Stimulated activated naive CD4-positive, alpha-beta T cell (primary cell): ENCODE measurements at places on chromosomes 16 and 17.

DNA sequence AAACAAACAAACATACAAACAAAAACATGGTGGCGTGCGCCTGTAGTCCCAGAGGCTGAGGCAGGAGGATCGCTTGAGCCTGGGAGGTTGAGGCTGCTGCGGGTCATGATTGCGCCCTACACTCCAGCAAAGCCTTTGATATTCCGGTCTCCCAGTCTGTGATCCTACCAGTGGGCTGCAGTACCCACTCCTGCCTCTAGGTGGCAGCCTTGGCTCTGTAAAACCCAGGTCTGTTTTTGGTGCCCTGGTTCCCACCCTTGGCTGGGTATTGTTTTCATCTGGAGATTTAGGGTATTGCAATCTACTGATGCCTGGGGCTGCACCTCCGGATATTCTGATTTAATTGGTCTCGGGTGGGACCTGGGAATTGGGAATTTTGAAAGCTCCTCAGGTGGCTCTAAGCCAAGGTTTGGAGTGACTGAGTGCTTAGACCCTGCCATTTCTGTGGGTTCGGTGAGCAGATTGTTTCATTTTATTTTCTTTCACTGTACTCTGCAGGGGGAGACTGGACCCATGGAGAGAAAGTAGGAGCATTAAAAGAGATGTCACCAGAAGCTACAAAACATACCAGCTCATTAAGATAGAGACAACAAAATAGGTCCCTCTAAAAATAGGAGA is 40.5 kb downstream of the MYH3 start:
- peak; percentile 51 for DNase-seq

DNA sequence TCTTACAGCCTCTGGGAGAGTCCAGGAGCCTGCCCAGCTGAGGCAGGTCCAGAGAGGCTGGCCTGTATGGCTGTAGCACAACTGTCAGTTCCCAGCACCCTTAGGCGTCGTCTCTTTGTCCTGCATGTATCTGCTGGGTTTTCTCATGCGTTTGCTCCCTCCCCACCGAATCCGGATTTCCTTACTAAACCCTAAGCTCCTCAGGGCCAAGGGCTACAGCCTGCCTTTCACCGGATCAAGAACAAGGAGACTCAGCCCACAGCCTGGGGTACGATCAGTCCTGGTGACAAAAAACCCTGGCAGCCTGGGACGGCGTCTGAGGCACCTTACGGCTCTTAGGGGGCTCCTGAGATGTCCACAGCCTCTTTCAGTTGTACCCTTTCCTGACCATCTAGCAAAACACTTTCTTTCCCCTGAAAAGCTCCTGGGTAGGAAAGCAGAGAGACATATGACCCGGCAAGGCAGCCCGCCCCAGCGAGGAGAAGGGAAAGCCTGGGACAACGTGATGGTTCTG is 12.2 kb downstream of the HIC1 start:
- no peak for DNase-seq

DNA sequence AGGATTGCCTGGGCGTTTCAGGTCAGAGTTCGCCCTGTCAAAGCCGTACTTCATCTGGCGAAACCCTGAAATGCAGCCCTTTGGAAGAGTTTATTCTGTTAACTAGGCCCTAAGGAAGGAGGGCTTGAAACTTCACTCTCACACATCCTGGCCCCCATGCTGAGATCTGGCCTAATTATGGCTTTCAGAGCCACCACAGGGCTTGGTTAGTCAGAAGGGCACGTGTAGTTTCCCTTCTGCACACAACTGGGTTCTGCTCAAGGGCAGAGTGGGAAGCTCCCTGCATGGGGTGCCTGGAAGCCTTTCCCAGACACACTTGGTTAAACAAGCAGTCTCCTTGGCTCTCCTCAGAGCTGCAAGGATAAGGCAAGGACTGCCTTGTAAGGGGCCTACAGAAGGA is 397.3 kb downstream of the SHISA9 start:
- no peak for DNase-seq

DNA sequence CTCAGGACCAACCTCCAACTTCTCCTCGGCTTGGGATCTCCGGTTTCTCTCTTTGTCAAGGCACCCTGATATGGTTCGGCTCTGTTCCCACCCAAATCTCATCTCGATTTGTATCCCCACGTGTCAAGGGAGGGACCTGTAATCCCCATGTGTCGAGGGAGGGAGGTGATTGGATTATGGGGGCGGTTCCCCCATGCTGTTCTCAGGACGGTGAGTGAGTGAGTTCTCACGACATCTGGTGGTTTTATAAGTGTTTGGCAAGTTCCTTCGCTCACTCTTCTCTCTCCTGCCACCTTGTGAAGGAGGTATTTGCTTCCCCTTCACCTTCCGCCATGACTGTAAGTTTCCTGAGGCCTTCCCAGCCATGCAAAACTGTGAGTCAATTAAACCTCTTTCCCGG is 117.9 kb downstream of the SEC14L1 start:
- no peak for DNase-seq

DNA sequence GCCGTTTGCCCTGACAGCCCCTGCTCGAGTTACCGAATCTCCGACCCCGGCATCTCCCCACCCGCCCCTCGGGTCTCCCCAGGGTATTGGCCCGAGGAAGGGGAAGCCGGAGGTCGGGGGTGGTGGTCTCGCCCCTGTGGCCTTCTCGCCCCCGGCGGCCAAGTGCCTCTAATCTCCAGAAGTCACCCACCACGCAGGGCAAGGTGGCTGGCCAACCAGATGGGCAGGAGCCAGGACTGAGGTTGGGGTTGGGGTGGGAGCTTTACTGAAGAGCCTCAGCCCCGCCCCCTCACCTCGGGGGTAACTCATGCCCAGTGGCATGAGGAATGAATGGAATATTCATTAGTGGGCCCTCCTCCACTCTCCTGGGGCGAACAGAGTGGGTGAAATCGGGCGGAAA is 637 bp downstream of the DHRS11 start:
- DNase-seq = no peak

DNA sequence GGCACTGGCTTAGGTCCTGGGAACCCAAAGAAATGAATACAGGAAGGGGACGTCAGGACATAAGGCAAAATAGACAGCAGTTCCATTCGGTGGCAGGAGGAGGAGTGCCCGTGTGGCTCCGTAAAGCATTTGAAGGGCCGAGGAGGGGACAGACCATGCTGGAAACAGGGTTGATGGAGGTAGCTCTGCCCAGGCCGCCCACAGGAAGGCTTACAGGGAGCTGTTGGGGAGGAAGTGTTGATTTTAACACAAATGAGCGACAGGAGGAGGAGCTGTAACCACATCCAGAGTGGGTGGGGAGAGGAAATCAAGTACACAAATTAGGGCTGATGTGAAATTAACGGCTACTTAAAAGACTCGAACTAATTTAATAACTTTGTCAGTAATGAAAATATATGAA is 54.6 kb downstream of the RBFOX3 start:
- no peak for DNase-seq

- DNase-seq = no peak
These were observed 33.3 kb downstream of the GTF3C1 start for GRCh38 chr16:27516365-27516764.

DNA sequence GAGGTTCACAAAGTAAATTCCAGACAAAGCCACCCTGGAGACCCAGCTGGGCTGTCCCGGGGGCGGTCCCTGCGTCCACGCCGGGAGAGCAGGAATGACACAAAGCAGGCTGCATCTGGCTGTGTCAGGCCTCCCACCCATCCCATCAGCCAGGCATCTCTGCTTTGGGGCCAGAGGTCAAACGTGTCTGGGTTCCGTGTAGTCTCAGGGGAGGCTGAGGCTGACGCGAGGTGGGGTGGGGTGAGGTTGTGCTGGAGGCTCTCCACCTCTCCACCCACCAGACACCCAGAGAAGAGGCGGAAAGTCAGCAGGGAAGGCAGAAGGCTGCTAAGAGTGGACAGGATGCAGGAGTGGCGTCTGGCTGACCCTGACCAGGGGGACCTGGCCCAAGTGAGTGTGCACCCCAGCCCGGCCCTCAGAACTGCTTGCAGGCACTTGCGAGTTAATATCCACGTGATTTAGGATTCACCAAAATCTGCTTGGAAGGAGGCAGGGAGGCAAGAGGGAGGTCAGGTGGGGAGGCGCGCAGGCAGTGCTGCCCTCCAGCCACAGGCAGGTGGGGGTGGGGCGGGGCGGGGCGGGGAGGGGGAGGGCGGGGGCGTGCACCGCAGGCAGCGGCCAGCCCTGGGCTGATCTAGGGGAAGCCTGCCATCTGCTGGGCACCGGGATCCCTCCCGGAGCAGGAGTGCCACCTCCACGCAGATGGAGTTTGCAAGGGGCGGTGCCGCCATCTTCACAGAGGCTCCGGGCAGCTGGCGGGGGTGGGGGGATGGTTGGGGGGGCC is 44.3 kb downstream of the TBC1D16 start:
- peak; percentile 66 for DNase-seq

DNA sequence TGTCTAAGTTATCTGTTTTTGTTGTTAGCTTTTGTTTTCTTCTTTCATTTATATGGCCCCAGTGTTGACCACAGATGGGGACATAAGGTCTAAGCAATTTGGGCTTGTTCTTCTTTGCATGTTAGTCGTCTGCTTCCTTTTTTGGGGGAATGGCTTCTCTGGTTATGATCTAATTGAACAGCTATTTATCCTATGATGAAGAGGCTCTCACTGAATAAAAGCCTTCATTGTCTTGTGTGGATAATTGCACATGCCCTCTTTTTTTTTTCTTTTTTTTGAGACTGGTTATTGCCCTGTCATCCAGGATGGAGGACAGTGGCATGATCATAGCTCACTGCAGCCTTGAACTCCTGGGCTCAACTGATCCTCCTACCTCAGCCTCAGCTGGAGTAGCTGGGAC is 13.7 kb downstream of the SMARCE1 start:
- DNase-seq = no peak

GRCh38 chr17:79355165-79355564 is 255.7 kb downstream of the RBFOX3 start:
- no peak for DNase-seq

DNA sequence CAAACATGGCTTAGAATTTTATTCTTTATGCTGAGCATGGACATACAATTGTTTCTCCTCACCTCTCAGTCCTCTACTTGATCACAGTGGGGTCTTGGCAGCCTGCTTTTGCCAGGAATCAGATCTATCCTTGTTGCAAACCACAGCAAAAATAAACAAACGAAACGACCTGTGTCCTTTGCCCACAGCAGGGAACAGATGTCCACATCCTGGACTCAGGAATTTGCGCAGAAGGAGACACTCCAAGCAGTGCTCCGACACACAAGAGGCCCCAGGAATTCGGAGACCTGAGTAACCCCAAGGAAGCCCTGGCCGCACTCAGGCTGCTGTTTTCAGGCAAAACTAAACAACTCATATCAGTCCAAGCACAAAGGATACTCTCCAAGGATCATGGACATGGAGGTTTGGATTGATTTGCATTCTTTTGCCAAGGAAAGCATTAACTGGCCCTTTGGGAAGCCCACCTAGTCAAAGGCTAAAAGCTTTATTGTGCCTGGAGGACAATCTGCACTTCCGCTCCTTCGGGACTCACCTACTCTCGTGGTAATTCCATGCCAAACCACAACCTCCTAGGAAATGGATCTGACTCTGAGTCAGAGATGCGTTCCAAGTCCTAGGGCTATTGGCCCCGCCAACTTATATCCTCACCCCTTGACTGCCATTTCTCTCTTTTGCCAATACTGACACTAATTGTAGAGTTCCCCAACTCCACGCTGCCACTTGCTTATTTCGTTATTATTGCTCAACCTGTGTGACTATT is 271.1 kb upstream of the CDH11 start:
- no peak for DNase-seq

- no peak for DNase-seq
These were observed 113.3 kb upstream of the CA10 start for GRCh38 chr17:52271781-52272180.

DNA sequence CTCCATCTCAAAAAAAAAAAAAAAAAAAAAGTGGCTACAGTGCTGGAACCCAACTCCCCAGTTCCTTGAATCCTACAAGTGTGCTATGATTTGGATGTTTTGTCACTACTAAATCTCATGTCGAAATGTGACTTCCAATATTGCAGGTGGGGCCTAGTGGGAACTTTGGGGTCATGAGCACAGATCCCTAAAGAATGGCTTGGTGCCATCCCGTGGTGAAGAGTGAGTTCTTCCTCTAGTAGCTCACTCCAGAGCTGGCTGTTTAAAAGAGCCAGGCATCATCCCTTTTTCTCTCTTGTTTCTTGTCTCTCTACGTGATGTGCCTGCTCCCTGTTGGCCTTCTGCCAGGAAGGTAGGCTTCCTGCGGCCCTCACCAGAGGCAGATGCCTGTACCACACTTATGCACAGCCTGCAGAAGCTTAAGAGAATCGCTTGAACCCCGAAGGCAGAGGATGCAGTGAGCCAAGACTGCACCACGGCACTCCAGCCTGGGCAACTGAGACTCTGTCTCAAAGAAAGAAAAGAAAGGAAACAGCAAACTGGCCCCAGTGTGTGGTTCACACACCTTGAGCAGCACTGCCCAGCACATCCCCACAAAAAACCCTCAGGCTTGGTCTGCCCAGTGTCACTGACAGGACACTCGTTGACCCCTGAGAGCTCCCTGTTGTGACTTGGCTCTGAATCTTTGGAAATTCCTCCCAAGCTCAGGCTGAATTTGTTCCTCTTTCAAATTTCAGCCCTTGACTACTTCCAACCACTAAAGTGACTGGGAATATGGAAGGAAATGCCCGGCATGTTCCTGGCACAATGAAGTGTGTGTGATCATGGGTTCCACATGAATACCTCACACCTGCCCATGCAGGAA is 3.1 kb downstream of the MT1E start:
- no peak for DNase-seq

- DNase-seq = no peak
These were observed 173.0 kb upstream of the GOT2 start for GRCh38 chr16:58906981-58907715.

DNA sequence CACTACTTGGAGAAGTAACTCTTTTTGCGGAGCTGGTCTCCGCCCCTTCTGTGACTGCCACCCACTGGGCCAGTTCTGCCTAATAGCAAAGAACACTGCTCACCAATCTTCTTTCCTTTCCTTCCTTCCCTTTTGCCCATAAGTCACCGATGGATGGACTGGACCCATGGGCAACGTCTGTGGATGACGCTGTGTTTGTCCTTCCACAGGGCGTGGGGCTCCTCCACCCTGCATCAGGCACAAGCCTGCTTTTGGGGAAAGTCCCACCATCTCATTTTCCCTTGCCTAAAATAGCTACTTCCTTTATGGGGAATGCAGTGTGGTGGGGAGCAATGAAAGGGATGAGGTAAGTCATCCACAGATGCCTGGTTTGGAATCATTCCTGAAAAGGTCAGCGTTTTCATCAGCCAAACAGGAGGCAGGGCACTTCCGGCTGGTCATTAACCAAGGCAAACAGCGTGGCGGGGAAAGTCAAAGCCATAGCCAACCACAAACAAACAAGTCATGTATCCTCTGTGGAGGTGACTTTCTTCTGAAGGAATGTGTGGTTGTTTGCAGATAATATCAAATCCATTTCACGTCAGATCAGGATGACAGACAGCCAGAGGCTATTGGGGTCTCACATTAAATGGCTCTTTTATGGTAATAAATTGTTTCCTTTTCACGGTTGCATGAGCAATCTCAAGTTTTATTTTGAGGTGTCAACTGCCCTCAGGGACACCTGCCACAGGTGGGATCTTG is 30.7 kb upstream of the MED9 start:
- DNase-seq = no peak
